ENCODE measurements at places on chromosomes 6 and 20.

GRCh38 chr6:95681736-95682135 lies 104.4 kb downstream of the MANEA start:
- no peak for DNase-seq

- DNase-seq = no peak
Observed at GRCh38 chr20:20321917-20322316, 46.0 kb upstream of the INSM1 start.

GRCh38 chr6:87465051-87465450 lies 7.7 kb upstream of the SLC35A1 start:
- no peak for DNase-seq

GRCh38 chr20:17762243-17762872 lies 62.6 kb downstream of the BANF2 start:
- DNase-seq = no peak

GRCh38 chr6:27414996-27415395 lies 26.4 kb downstream of the ZNF391 start:
- no peak for DNase-seq

- DNase-seq = no peak
Observed at GRCh38 chr6:137937834-137938233, 70.8 kb downstream of the TNFAIP3 start.

- no peak for DNase-seq
Observed at GRCh38 chr20:59726281-59726595, 121.9 kb downstream of the PHACTR3 start.

DNA sequence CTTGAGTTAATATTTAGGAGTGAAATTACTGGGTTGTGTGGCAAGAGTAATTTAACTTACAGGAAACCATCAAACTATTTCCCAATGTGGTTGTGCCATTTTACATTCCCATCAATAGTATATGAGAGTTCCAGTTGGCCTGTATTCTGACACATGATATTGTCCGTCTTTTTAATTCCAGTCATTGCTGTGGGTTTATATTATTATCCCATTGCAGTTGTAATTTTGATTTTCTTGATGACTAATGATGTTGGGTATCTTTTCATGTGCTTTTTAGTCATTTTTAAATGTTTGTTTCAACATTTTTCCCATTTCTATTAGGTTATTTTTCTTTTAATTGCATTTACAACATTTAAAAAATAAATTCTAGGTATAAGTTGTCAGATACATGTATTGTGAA lies 614.0 kb downstream of the UTRN start:
- DNase-seq = no peak

DNA sequence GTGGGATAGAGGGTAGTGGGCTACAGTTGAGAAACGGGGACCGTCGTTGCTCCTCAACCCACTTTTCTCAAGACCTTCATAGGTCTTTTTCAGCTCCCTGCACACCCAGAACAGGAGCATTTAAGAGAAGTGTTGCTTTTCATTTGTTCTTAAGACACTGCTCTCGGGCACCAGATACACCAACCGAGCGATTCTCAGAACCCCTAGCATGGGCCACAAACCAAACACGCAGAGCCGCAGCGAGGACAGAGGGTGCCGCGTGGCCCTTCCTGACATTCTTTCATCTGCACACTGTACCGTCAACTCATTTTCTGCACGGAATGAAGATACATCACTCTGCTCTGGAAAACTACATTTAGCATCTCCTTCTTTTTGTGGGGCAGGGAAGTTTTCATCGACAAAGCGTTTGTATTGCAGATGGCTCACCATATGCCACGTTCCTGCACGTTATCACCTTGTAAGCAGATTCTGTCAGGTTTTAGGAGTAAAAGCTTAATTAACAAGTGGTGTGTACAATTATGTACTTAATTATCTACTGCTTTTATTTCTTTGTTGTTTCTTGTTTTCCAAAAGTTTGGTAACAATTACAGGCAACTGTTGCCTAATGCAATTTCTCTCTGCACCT lies 70.4 kb upstream of the MLN start:
- no peak for DNase-seq

DNA sequence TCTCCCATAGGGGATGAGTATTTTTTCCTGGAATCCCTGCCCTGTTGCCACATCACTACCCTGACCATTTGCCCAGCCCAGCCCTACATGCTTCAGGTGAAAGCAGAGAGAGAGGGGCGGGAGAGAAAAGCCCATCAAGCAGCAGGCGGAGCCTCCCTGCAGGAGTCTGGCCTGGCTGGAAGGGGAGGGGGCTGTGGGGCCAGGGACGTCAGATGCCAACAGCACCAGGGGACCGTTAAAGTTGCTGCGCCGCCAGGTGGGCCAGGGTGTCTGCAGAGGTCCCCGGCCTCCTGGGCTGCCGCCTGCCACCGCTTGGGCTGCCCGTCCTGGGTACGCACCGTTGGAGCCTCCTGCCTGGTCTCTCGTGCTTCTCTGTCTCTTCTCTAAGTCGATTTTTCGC lies 757 bp upstream of the R3HDML start:
- DNase-seq = no peak

- DNase-seq = no peak
Observed at GRCh38 chr6:15901141-15902115, 227.5 kb upstream of the MYLIP start.

DNA sequence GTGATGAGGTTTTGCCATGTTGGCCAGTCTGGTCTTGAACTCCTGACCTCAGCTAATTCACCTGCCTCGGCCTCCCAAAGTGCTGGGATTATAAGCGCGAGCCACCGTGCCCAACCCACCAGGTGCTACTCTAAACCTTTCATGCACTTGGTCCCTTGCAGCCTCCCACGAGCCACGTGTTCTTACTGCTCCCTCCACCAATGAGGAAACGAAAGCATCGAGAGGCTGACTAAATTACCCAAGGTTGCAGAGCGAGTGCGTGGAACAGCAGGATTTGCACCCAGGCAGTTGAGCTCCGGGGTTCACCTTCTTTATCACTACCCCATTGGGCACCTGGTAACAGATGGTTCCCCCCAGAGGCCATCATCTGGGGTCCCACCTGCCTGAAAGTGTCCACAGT lies 208.3 kb downstream of the LY86 start:
- DNase-seq = no peak

GRCh38 chr20:37223053-37223452 lies 38.6 kb downstream of the GHRH start:
- no peak for DNase-seq

DNA sequence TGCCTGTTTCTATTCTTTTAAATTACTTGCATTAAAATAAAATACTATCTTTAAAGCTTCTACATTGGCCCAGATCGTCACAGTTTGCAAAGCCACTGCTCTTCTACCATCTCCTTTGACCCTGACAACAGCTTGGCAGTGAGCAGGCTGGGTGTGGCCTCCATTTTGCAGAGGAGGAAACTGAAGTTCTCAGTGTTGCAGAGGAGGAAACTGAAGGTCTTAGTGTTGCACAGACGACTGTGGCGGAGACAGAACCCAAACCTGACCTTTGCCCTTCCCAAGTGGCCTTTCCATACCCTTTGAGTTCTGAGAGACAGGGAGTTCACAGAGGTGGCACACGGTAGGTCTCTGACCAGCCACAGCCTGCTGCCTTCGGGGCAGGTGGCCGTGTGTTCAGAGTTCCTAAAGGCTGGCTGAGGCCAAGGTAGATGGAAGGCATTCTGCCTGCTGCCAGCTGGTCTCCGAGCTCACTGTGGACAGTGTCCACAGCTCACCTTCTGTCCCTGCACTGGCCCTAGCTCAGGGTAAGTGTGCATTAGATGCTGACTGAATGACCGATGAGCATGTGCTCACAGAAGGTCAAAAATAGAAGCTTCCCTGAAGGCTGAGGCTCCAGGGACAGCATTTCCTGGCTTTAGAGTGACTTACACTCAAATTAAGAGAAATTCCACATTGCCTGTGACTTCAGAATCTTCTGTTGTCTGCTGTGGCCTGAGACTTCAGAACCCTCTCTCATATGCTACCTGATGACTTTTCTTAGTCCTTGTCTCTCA lies 113.5 kb upstream of the SLC24A3 start:
- no peak for DNase-seq

DNA sequence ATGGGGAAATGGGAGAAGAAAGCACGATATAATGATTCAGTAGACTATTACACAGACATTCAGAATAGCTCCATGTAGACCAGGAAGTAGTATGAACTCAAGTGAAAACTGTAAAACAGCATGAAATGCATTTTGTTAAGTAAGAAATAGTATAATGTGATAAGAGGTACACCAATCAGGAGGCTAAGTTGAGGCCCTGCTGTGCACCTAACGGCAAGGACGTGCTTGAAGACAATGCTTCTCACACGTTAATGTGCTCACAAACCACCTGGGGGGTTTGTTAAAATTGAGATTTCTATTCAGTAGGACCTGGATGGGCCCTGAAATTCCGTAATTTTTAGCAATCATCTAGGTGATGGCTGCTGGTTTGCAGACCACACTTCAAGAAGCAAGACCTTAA lies 178.9 kb upstream of the SULF2 start:
- no peak for DNase-seq

DNA sequence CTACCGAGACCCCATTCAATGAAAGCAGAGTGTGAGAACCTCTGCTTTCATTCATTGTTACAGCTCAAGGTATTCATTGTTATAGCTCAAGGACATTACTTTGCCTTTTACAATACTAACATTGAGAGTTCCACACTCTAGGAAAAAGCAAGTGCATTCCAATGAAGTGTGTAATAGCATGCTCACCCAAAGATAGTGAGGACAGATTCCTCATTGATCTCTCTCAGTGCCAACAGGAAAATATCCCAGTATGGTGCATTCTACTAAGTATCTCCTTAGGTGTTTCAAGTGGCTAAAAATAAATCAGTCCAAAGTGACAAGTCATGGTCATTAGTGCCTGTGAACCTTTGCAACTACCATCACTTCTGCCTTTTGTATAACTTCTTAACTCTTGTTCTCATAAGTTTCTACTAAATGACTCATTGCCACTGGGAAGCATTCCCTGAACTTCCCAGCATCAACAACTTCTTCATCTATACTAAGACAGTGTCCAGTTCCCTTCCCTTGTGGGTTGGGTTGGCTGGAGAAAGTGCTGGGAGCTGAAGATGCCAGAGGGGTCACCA lies 140.7 kb upstream of the STXBP5 start:
- no peak for DNase-seq

GRCh38 chr20:47688385-47689381 lies 96.6 kb downstream of the SULF2 start:
- DNase-seq = no peak

DNA sequence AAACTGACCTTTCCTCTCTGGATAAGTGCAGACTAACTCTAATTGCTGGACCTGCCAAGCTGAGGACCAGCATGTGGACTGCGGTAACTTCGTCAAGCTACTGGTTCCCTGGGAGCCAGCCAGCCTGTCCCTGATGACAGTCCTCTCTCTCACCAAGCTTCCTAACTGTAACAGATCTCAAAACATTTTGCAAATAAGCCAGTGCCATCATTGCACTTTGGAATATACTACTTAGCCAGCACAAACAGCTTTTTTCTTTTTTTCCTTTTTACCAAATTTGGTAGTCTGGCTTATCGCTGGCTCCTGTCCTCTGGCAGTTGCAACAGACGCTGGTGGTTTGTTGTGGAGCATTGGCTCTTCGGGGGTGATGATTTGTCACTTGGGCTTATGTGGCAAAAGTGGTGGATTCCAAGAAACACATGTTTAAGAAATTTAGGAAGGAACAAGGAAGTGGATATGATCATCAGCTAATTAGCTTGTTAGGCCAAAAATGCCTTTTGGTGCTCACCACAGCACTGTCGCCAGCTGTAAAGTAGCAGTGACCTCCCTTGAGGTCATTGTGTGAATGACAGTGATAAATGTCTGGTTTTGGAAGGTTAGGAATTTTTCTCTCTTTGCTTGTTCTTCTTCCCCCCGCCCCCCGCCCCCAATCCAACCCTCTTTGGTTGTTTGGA lies 171.7 kb downstream of the CLIC5 start:
- no peak for DNase-seq

GRCh38 chr6:161117942-161118341 lies 126.4 kb downstream of the MAP3K4 start:
- no peak for DNase-seq

- no peak for DNase-seq
Observed at GRCh38 chr20:57429580-57430200, 38.5 kb downstream of the RBM38 start.

GRCh38 chr6:122049341-122049740 lies 350.1 kb upstream of the HSF2 start:
- DNase-seq = no peak

GRCh38 chr6:3284436-3284876 lies 25.7 kb downstream of the PSMG4 start:
- DNase-seq = no peak

DNA sequence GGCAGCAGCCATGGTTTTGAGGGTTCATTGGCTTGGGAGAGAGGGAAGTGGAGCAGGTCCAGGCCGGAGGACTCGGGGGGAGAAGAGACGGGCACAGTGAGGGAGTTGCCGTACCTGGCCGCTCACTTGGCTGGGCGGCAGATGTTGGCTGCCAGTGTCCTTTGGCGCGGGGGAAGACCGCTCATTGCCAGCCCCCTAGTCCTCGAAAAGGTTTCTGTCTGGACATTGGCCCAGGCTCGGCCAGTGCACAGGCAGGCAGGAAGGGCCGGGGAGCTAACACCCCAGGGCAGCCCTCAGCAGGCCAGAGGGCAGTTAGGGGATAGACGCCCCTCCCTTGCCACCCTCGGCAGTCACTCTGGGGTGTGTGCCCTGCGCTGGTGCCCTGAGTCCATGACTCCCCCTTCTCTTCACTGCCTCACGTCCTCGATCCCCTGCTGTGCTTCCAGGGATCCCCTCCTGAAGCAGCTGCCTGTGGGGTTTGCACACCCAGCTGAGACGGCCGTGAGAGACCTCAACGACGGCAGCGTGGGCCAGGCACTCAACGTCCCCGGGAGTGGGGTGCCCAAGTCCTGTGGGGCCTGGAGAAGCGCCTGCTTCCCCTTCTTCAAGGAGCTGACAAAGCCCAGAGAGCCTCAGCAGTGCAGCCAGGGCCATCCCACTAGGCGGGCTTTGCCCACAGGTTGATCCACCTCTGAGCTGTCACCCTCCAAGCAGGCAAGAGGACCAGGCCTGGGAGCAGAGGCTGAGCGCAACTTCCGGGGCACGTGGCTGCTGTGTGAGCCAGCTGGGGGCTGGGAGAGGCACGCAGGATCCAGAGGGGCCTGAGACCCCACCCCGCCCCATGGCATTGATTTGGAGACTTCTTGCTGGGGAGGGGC lies 20.4 kb downstream of the RBM38 start:
- DNase-seq = no peak
